NCI-H1694 treated with DMSO at 0.1 percent for 48 hours (cell line): ENCODE measurements at places on chromosomes 2 and 18.
A peak's percentile ranks its signal among the peaks of the same experiment; 100 is the strongest.

- DNase-seq, result no peak
Measured at GRCh38 chr18:44731530-44732237, 51.0 kb downstream of the SETBP1 start.

GRCh38 chr2:64763126-64763525 is 109.4 kb upstream of the SERTAD2 start:
- no peak for DNase-seq

DNA sequence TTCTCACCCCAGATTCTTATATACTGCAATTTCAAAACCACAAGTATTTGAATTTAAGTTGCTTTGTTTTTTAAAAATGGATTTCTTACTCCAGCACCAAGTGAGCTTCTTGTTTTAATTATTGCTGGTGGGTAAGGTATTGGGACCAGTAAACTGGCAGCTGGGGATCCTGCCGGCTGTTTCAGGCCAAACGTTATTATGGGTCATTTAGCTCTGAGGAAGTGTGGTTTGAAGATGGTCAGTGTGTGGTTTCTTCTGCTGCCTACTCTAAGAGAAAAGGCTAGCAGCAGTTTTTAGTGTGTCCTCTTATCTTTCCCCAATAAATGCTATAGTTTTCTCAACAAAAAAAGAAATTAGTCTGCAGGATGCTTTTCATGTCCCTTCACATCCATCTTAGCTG is 30.6 kb downstream of the CFAP221 start:
- no peak for DNase-seq

GRCh38 chr2:172462849-172463381 is 35.5 kb downstream of the ITGA6 start:
- no peak for DNase-seq

GRCh38 chr2:204550751-204551511 is 5.7 kb downstream of the PARD3B start:
- no peak for DNase-seq

DNA sequence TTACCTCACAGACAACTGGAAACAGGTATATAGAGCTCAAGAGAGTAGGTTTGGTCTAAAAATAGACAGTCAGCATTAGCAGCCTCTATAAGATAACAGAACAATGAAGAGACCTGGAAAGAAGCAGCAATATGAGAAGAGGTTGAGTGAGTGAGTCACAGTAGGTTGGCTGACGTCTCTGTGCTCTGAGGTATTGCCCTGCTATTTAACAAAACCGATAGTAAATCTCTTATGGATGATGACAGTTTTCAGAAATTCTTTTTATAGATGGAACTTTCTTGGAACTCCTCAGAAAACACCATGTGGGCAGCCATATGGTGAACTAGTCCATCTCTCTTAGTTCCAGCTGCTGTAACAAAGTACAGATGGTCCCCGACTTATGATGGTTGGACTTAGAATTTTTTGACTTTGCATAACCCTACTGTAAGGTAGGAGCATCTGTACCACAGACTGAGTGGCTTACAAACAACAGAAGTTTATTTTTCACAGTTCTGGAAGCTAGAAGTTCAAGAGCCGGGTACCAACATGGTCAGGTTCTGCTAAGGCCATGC is 123.5 kb downstream of the MBD2 start:
- peak; percentile 40 for DNase-seq

GRCh38 chr18:8443505-8443904 is 165.7 kb upstream of the RAB12 start:
- DNase-seq, result no peak

DNA sequence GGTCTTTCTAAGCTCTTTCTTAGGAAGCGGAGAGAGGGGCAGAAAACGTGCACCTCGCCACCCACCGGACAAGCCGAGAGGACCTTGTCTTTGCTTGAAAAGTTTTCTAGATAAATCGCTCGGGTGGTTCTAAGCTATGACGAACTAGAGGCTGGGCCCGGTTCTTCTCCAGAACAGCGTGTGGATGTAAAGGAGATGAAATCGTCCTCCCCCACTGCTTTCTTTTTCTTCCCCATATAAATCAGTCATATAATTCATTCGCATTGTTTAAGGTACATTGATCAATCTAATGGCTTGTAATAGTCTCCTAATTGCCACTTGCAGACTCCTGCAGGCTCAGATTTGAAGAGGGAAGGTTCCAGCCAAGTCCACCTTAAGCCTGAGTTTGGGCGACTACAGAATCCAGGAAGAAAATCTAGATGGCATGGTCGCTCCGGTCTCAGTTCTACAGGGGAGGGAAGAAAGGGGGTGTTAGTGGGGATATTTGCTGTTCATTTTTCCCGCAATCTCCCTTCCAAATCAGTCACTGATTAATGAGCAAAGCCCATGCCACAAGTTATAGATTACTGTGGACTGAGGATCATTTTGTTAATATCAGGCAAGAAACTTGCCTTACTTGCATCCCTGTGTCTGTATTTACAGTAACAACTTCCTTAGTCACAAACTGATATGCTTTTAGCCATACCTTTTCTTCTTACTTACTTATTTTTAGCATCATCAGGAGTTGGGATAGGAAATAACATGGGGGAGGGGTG is 5.6 kb upstream of the SP9 start:
- no peak for DNase-seq

- no peak for DNase-seq
Measured at GRCh38 chr18:8517276-8517675, 92.0 kb upstream of the RAB12 start.

GRCh38 chr2:209005371-209005770 is 418.5 kb upstream of the MAP2 start:
- DNase-seq, result no peak
